ENCODE measurements at places on chromosomes 1 and 21. TPM values are rescaled to one million over a fixed set of nuclear protein-coding genes. Genes with fewer than 3 reads are reported as not detected.

The GNAT2 gene
- 0.29 TPM for total RNA-seq

The HOOK1 gene
- 13.3 TPM for total RNA-seq

The TMCC2 gene
- total RNA-seq: 10.1 TPM

The LRRC38 gene
- not detected for total RNA-seq

The INKA2 gene
- 2.3 TPM for total RNA-seq

The SZRD1 gene
- 191 TPM for total RNA-seq

- DNase-seq: no peak
Observed at GRCh38 chr1:233884461-233885151, 19.9 kb upstream of the SLC35F3 start.

GRCh38 chr1:230316864-230317745 lies 109.0 kb downstream of the PGBD5 start:
- no peak for DNase-seq

- DNase-seq: peak; percentile 24
Observed at GRCh38 chr21:29360799-29361765, 62.4 kb downstream of the BACH1 start.

- no peak for DNase-seq
Observed at GRCh38 chr1:192038567-192038966, 119.7 kb upstream of the RGS18 start.

GRCh38 chr1:78079580-78079979 lies 33.8 kb downstream of the GIPC2 start:
- DNase-seq: no peak

DNA sequence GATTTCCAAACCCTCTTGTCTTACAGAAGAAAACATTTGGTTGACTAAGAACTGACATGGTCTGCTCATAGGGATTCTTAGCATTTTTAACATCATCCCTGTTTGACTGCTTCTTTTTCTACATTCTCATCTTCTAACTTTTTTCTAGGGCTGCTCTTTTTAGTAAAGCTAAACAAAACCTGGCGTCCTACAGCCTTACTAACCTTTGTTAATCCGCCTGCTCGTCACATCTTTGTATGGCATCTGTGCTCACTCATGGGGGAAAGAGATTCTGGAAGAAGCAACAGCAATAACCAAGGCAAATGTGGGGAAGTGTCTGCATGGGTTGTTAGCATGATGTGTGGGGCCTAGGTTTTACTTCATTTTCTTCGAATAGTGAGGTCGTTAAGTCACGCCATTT lies 92.0 kb downstream of the KIF1B start:
- no peak for DNase-seq

DNA sequence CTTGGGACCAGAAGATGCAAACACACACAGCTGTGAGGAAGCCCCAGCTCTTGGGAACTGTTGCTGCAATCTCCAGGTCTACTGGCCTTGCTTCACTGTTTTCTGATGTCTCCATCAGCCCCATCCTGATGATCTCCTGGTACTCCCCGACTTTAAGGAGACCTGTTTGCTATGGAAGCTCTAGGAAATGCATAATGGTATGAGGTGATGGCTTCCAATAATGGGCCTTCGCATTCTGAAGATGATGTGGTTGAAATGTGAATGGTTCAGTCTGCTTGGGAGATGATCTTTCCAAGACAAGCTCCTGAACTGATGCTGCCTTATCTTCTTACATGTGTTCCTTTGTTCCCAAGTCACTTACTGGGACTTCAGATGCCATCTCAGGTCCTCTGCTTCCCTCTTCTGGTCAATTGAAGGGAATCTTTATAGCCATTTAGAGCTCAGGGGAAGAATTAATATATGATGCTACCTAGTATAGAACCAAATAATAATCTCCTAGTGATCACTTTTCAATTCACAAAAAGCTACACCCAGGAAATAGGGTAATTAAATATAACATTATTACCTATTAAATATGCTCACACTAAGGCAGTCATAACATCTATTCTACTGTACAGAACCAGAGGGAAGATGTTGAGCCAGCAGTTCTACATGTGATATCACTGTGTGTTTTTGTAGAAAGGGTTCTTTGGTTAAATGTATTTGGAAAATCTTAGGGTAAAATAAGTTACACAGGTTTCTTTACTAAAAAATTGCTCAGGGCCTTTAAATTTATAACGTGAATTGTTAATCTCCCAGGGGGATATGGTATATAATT lies 73.9 kb upstream of the VTCN1 start:
- DNase-seq: no peak

GRCh38 chr1:219264561-219264960 lies 90.9 kb downstream of the LYPLAL1 start:
- no peak for DNase-seq

DNA sequence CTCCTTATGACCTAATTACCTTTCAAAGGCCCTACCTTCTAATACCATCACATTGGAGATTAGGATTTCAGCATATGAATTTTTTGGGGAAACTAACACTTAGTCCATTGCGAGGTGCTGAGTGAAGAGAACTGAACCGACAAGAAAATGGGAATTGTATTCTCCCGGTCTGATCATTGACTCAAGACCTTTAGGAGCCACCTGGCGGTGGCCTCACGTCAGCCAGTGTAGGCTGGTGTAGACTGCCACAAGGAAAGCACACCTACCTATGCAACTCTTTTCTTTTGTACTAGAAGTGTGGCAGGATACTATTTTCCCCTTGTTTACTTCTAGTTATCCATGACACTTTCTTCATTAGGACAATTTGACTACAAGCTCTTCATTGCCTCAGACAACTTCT lies 333.5 kb upstream of the B3GALT2 start:
- DNase-seq: no peak

DNA sequence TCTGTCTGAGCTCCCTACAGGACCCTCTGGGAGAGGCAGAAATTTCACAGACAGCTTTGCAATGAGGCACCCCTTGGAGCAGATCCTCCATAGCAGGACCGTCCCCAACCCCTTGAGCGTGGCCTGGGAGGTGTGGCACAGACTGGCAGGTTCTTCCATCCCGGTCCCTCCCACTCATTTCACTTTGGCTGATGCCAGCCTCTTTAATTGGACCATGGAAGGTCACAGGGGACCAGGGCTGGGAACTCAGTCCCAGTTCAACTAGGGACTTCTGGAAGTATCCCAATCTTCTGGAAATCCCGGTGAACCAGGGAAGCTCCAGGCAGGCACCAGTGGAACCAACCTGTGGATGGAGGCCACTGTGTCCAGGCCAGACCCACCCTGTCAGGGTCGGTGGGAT lies 83.7 kb downstream of the SPSB1 start:
- no peak for DNase-seq

DNA sequence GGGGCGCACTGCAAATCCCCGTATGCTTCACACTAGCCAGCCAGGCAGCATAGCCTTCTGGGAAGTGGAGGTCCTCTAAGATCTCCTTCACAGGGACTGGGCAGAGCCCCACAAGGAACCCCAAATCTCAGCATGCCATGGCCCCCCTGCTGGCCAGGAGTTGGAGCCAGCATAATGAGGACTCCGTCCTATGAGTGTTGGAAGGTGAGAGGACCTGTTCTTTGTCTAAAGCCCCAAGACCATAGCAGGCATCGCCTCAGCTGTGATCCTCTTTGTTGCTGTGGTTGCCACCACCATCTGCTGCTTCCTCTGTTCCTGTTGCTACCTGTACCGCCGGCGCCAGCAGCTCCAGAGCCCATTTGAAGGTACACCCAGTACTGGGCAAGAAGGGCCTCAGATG lies 1.5 kb downstream of the SHISA4 start:
- no peak for DNase-seq

GRCh38 chr21:35850542-35851103 lies 209.7 kb downstream of the SETD4 start:
- DNase-seq: no peak

DNA sequence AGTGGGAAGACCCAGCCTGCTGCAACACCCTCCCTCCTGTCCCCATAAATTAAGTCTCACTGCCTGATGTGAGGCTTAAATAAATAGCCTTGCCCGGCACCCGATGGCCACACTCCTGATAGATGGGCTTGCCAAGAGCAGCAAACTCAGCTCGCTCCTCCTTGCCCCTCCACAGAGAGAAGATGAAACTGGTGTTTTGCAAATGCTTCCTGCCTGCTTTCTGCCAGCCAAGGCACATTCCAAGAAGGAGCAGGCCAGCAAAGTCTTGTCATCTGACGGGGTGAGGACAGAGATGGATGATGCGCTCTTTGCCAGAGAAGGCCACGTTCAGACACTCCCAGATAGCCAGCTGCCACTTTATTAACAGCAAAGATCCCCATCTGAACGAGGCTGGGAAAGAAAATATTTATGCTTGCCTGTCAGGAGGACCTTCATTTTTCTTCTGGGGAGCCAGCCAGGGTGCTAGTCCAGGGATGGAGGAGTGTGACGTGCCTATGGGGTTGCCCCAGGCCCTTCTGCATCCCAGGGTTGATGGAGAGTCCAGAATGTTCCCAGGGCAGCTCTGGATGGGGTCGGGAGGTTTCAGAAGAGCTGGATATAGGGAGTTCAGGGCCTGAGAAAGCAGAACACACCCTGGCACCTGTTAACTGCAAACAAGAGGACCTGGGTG lies 265.4 kb downstream of the FOXD2 start:
- DNase-seq: no peak

DNA sequence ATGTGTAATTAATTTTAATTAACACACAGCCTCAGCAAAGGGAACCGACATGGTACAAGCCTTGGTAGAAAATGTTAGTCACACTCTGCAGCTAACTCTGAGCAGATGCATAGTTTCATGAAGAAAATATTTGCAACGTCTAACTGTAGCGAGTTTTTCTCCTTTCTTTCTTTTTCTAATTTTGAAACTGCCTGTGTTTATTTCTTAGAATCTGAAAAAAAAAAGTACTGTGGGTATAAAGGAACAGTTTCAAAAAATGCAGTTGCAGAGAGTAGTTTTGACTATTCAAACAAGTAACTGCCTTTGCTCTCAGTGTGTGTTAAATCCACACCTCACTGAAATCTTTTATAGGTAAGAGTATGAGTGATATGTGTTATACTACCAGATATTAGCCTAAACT lies 149.9 kb upstream of the C1orf105 start:
- DNase-seq: no peak

GRCh38 chr1:178659789-178660208 lies 65.2 kb upstream of the RALGPS2 start:
- DNase-seq: no peak

GRCh38 chr1:22364764-22365163 lies 86.9 kb upstream of the ZBTB40 start:
- DNase-seq: no peak

GRCh38 chr1:31765041-31765467 lies 914 bp upstream of the ADGRB2 start:
- peak; percentile 43 for DNase-seq

GRCh38 chr1:153485863-153486262 lies 25.4 kb upstream of the S100A7 start:
- no peak for DNase-seq

- no peak for DNase-seq
Observed at GRCh38 chr21:45022348-45022675, 52.1 kb upstream of the ADARB1 start.

GRCh38 chr1:232508130-232508701 lies 121.7 kb downstream of the SIPA1L2 start:
- no peak for DNase-seq

DNA sequence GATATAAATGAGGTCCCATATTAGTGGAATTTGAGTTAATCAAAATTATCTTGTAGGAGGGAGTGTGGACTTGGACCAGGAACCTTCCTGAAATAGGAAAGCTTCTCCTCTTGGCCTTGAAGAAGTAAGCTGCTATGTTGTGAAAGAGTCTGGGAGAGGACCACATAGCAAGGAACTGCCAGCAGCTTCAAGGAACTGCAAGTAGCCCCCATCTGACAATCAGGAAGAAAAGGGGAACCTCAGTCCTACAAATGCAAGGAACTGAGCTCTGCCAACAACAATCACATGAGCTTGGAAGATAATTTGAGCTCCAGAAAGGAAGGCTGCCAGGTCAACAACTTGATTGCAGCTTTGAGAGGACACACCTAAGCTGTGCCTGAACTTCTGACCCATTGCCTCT lies 8.2 kb upstream of the PRMT6 start:
- DNase-seq: no peak

DNA sequence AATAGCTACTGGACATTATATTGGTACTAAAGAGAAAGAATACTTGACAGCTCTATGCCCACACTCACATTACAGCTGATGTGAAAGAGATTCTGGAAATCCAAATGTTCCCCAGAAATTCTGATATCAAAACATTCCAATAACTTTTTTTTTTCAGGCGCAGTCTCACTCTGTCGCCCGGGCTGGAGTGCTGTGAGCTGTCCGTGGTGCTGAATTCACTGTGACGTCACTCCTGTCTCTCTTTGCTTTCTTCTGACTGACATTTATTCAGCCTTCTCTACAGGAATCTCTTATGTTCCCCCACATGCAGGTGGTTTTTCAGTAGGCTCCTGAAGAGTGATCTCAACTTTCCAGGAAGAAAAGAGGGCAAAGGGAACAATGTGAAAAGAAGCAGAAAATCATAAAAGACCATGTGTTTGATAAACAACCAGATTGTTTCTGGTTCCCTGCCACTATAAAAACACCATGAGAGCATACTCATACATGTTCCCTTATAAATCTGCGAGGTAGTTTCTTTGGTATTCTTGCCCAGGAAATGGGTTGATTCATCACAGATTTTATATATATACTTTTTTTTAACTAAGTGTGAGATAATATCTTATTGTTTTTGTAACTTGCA lies 6.2 kb downstream of the S100A7A start:
- DNase-seq: peak; percentile 76

GRCh38 chr1:218642033-218642948 lies 297.2 kb downstream of the TGFB2 start:
- no peak for DNase-seq

DNA sequence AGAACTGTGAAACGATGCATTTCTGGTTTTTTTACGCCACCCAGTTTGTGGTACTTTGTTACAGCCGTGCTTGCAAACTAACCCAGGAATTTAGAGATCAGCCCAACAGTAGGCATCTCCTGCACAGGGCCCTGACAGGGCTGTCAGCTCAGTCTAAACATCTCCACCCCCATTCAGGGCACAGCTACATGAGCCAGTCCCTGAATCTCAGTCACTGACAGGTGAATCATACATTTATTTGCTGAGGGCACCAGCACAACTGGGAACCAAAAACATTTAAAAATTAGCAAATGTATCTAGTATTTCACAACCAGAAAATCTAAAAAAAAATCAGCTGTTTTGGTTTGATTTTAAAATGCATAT lies 30.7 kb downstream of the PRDX6 start:
- DNase-seq: no peak

DNA sequence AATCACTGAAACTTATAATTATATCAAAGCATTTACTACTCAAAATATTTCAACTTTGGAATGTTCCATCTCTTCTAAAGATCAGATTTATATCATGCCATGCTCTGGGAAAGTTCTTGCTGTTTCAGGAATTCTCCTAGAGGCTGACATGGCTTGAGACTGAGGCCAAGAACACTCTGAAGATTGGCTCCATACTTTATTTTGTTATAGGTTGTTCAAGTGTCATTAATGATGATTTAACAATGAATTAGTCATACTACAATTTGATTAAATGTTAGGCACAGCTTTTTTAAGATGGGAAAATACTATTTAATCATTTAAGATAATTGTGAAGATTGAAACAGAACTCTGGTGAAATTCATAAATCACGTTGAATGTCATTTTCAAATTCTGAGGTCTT lies 255.4 kb downstream of the GREM2 start:
- no peak for DNase-seq

- DNase-seq: no peak
Observed at GRCh38 chr1:18901952-18902522, 318 bp downstream of the ALDH4A1 start.
